GM13977 (cell line): ENCODE measurements at places on chromosomes 6 and 20.

- no peak for DNase-seq
Measured at GRCh38 chr6:126308362-126308761, 31.6 kb upstream of the CENPW start.

DNA sequence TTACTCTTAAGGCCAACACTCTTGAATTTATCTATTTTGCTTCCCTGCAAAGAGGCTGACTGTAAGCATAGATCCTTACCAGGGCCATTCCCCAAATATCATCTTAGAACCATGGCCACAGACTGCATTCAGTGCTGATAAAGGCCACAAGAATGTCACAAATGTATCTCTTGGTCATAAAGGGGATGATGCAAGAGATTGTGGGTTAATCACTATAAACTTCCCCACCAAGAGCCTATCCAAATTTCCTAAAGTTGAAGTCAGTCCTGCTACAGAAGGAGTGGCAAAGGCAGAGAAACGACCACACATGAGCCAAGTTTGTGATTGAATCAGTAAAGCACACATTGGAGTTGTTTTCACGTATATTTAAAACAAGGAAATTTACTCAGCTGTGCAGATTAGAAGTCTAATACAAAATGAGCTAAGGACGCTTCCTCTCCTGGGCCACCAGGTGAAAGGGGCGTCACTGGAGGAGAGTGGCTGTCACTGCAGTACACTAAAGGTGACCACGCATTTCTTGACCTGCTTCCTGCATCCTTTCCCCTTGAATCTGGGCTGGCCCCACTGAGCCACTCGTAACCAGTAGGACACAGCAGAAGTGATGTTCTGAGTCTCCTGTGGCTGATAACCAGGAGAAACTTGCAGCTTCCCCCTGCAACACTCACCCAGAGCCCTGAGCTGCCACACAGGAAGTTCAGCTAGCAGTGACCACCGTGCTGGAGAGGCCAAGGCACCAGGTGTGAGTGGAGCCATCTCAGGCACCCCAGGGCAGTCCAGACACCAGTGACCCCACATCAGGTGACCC is 181.9 kb downstream of the SYNDIG1 start:
- DNase-seq, result no peak

DNA sequence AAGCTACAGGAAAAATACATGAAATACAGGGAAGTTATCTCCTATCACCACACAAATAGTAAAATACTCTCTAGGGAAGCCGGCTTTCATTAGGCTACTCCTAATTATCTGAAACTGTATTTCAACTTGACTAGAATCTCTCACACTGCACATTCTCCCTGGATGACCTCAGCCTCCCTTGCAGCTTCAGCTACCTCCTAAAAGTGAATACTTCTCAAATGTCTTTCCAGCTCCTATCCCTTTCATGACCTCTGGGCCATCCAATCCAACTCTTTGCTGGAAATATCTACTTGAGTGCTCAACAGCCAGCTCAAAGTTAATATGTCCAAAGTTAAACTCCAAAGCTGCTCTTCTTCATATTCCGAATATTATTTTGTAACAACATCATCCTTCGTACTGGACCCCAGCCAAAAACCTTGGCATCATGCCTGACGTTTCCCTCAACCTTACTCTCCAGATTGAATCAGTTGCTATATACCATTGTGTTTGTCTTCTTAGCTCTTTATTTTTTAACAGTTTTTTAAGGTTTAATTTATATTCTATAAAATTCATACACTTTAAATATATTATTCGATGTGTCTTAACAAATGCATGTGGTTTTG is 29.4 kb upstream of the KIF6 start:
- DNase-seq, result no peak

DNA sequence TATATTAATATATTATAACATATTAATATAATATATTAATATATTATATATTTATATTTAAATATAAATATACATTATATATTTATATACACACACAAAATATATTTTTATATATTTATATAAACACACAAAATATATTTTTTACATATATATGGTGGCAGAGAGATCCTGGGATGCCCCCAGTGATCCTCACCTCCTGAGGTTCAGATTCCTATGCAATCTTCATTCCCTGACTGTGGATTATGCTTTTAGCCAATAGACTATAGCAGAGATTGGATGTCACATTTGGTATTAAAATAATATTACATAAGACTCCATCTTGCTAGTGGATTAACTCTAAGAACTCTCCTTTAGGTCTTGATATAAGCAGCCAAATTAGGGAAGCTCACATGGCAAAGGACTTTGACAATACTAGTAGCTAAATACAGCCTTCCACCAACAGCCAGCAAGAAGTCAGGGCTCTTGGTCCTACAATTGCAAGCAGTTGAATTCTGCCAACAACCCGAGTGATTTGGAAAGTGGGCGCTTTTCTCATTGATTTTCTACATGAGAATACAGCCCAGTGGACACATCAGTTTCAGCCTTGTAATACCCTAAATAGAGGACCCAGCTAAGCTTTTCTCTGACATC is 681.0 kb downstream of the C6orf118 start:
- no peak for DNase-seq

- no peak for DNase-seq
Measured at GRCh38 chr6:6723361-6723760, 134.8 kb downstream of the LY86 start.

DNA sequence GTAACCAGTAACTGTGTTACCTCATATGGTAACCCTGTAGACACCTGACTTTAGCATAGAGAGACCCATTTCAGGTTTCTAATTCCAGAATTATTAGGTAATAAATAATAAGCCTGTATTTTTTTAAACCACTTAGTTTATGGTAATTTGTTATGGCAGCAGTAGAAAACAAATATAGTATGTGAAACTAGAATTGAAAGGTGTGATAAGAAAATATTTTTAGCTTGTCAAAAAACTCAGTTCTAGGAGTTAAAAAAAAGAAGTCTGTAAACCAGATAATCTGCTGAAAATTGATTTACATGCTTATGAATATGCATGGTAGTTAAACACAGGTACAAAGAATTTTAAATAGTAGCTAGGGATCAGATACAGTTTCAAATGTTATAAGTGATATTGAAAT is 695.0 kb upstream of the GJE1 start:
- DNase-seq, result no peak
